ENCODE measurements at places on chromosomes 7 and 10. TPM values are rescaled to one million over a fixed set of nuclear protein-coding genes. Genes with fewer than 3 reads are reported as not detected.

The INHBA gene
- total RNA-seq: 2.9 TPM

DNA sequence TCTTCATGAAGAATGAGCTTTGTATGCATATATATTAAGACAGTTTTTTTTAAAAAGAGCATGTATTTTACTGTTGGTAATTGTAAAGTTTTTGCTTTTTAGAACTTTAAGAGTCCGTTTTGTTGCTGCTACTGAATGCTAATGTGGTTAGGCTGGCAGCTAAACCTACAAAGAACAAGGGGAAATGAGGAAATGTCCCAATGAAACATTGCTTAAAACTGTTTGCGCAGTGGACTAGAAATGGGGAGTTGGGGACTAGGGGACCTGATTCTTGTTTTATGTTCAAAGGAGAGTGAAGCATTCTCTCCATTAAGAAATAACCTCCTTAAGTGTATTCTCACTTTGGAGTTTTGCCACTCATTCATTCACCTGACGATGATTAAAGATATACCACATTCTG, 5.7 kb downstream of the NRF1 start:
- no peak for DNase-seq

DNA sequence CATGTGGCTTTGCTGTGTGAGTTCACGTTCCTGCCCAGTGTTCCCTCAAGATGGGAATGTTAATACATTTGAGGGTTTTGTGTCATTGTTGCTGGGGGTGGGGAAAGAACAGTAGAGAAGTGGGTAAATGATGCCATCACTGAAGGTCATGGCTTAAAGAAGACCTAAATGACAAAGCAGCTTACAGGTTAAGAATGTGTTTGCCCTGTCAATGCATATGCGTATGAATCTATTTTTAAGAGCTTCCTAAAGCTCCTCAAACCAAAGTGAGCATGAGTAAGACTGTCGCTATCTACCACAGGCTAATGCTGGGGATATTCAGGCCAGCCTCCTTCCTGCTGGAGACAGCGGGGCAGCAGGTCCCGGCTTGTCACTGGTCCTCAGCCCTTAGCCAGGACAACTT, 162.9 kb downstream of the CREB5 start:
- no peak for DNase-seq

DNA sequence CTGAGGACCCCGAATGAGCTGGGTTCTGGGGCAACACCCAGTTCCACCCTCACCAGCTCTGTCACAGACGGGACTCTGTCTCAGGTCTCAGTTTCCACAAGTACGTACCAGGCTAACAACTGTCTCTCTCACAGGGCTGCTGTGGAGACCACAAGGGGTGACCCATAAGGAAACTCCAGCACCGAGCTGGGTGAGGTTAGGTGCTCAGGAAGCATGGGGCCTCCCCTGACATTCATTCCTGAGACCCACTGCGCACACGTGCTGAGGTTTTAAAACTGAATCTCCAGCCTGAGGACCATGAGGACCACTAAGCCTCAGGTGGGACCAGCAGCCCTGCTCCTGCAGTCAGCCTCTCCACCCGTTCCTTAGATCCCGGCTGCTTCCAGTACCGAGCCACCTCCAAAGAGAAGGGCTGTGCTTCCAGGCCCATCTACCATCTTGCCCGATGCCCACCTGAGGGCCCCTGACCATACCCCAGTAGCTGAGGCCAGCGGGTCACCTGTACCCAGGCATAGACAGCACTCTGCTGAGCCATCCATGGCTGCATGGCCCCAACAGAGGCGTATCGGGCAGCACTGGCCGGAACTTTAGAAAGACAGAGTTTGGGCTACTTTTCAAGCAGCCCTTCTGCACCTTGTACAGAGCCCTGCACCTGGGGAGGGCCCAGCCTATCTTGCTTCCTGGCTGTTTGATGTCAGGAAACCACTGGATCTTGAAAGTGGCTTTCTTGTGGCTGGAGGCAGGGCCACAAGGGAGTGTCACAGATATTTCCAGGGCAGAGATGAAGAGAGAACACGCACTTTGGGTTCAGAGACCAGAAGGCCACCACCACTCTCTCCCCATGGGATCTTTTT, 18.7 kb downstream of the HSPA12A start:
- DNase-seq: no peak

DNA sequence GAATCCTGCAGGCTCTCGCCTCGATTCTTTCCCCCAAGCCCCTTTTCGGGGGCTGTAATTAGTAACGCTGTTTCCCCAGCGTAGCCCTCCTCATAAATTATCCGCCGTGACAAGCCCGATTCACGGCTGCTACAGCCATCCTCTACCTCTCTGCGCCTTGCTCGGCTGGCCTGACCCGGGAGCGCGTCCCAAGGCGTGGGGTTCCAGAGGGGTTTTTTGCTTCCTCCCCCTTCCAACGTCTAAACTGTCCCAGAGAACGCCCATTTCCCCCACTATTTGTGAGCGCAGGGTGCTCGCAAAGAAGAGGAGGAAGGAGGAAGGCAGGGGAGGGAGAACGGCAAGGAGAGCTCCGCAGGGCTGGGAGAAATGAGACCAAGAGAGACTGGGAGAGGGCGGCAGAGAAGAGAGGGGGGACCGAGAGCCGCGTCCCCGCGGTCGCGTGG, 880 bp downstream of the HOXA5 start:
- no peak for DNase-seq

DNA sequence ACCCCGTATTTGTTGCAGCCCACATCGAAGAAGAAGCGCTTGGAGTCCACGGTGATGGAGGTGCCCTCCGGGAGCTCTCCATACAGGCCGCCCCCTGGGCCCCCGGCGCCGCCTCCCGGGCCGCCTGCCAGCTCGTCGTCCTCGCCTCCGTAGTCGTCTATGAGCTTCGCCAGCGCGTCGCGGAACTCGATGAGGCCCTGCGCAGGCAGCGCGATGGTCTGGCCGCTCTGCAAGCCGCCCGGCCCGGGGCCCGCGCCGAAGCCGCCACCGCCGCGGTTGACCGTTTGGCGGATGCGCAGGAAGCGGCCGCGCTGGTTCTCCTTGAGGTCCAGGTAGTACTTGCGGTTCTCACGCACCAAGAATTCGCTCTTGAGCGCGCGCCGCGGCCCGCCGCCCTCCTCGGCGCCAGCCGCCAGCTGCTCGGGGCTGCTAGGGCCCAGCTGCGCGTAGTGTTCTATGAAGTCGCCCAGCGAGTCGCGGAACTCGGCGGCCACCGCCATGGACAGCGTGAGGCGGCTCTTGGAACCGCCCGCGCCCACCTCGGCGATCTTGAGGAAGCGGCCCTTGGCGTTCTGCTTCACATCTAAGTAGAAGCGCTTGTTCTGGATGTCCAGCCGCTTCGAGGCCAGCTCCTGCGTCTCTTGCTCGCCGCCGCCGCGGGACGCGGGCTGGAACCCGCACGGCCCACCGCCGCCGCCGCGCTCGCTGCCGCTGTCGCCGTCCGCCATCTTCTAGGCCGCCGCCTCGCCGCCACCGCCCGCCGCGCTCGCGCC, 523 bp downstream of the PURB start:
- peak; percentile 61 for DNase-seq

DNA sequence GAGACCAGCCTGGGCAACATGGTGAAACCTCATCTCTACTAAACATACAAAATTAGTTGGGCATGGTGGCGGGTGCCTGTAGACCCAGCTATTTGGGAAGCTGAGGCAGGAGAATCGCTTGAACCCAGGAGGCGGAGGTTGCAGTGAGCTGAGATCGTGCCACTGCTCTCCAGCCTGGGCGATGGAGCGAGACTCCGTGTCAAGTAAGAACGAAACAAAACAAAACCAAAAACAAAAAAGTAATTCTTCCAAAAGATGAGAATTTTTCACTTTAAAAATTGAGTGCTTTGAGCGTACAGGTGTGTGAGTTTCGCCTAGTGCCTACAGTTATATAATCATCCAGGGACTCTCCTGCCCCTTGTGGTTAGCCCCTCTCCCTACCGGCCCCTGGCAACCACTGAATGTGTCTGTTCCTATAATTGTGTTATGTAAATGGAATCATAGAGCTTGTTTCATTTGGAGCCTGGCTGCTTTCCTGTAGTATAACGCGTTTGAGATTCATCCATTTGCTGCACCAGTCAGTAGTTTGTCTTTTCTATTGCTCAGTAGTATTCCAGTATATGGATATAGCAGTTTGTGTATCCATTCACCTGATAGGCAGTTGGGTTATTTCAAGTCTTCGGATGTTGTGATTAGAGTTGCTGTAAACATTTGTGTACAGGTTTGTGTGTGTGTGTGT, 80.0 kb downstream of the RBM33 start:
- no peak for DNase-seq

- DNase-seq: no peak
Measured at GRCh38 chr7:138398857-138399256, 61.2 kb upstream of the TRIM24 start.

GRCh38 chr10:46077141-46077554, 31.1 kb upstream of the MSMB start:
- DNase-seq: no peak

DNA sequence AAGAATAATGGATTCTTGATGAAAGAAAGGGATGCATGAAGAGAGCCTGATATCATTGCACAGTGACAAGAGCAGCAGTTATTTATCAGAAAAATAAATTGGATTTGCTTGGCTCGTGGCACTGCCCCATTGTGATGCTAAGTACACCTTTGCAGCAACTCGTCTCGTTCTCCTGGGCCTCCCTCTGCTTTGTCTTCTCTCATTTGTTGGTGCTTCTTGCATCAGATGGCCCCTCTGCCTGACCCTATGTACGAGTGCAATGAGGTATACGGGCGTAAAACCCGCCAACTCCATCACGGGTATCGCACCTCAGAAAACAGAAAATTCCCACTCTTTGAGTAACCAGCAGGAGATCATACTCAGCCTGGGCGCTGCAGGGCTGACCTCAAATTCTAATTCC, 107.2 kb upstream of the C10orf90 start:
- DNase-seq: no peak

- no peak for DNase-seq
Measured at GRCh38 chr7:107850216-107850615, 40.8 kb upstream of the DLD start.

DNA sequence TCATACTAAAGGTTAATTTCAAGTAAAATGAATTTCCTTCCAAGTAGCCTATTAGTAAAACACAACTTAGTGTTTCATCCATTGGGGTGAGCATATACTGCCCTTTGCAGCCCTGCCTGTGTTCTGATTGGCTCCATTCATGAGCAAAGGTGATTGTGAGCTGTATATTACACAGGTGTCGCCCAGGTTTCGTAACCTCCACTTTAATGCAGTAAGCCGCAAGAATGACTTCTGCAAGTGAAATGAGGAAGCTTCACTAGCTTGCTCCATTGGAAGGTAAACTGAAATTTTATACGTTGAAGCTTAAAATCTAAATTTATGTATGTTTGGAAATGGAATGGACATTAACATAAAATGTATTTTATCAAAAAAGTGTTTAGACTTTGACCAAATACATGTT, 24.4 kb downstream of the MTURN start:
- no peak for DNase-seq

GRCh38 chr7:4162884-4163564, 519.1 kb upstream of the FOXK1 start:
- DNase-seq: no peak

The WDR86 gene
- total RNA-seq: 139 TPM

DNA sequence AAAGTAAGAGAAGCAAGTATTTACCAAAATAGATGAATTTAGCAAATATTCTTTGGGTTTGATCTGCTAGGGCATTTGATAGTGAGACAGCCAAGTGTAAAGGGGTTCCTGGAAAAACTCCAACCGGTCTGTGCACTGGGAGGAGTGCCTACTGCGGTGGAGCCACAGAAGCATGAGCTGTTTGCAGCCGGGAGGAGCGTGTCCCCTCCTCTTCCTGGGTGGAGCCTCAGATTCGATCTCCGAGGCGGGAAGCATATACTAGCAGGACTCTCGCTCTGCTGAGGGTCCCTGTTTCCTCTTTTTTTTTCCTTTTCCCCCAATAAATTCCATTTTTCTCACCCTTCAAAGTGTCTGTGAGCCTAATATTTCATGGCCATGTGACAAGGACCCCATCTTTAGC, 45.1 kb upstream of the MET start:
- DNase-seq: no peak

- no peak for DNase-seq
Measured at GRCh38 chr10:44376472-44377099, 8.3 kb downstream of the CXCL12 start.

DNA sequence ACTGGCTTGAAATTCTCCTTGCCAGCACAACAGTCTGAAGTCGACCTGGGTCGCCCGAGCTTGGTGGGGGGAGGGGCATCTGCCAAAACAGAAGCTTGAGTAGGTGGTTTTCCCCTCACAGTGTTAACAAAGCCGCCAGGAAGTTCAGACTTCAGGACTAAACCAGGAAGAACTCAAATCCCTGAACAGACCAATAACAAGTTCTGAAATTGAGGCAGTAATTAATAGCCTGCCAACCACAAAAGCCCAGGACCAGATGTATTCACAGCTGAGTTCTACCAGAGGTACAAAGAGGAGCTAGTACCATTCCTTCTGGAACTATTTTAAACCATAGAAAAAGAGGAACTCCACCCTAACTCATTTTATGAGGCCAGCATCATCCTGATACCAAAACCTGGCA, 45.3 kb downstream of the LRRC72 start:
- DNase-seq: no peak

GRCh38 chr7:20797042-20797461, 10.4 kb upstream of the SP8 start:
- no peak for DNase-seq

The LARP4B gene
- 28.2 TPM for total RNA-seq

GRCh38 chr10:44517635-44518034, 132.7 kb upstream of the CXCL12 start:
- no peak for DNase-seq

The SLC25A28 gene
- 22.9 TPM for total RNA-seq

The TUBB8 gene
- 0.11 TPM for total RNA-seq

The CD36 gene
- 90.4 TPM for total RNA-seq

The CPA1 gene
- 0.30 TPM for total RNA-seq

The AFAP1L2 gene
- total RNA-seq: 47.6 TPM

The TMEM209 gene
- total RNA-seq: 17.2 TPM

The INA gene
- 117 TPM for total RNA-seq

- DNase-seq: no peak
Measured at GRCh38 chr7:94395141-94396036, 694 bp downstream of the COL1A2 start.

The LIPM gene
- not detected for total RNA-seq

GRCh38 chr10:68007356-68007755, 67.7 kb downstream of the HERC4 start:
- no peak for DNase-seq

The PDE1C gene
- 10.6 TPM for total RNA-seq

Data from spinal cord (tissue), 10 donors.